ENCODE measurements at places on chromosomes 7 and 10.

GRCh38 chr10:132786884-132787494, 1.0 kb upstream of the NKX6-2 start:
- no peak for DNase-seq

DNA sequence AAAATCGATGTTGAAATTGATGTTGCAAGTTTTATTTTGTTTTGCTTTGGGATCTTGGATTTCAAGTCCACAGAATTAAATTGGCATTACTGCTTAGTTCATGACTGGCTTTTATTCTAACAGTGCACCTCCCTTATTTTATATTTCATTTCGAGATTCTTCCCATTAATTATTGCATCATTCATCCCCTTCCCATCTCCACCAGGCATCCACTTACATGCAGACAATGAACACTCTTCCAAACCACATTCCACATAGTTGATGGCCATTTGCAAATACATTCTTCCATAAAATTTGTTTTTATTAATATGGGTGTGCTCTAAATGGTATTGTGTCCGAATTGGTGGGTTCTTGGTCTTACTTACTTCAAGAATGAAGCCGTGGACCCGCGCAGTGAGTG, 15.6 kb upstream of the SCIN start:
- DNase-seq, result no peak

DNA sequence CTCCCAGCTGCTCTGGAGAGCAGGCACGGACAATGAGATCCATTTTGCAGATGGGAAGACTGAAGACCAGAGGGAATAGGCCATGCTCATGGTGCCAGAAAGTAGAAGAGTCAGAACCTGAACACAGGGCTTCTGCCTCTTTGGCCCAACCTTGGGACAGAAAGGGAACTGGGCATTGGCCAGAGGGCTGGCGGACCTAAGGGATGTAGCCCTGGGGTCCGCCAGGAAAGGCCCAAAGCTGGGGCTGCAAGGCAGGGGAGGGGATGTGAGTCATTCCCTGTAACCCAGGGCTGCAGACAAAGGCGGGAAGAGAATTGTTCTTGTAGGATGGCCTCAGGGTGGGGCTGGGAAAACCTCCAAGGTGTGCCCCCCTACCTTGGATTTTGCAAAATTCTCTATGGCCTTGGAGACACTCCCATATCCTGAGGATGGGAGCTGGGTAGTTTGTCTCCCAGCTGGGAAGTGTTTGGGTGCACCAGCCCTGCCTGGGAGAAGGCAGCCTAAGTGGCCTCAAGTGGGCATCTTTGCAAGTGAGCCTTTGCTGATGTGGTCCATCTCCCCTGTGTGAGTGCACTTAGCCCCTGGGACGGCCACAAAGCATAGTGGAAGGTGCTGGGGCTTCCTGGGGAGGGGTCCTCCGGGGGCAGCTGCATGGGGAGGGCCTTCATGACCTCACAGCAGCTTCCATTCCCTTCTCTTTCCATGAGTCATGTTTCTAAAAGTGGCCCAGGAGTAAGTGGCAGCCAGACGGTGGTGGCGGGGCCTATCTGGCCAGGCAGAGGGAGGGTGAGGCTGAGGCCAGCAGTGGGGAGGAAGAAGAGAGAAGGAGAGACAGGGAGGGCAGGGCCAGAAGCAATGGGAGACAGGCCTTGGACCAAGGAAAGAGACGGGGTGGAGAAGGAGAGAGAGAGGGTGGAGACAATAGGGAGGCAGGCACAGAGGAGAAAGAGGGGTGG, 9.2 kb downstream of the AQP1 start:
- peak; percentile 82 for DNase-seq

- no peak for DNase-seq
Observed at GRCh38 chr7:131803816-131804215, 247.4 kb upstream of the PODXL start.

DNA sequence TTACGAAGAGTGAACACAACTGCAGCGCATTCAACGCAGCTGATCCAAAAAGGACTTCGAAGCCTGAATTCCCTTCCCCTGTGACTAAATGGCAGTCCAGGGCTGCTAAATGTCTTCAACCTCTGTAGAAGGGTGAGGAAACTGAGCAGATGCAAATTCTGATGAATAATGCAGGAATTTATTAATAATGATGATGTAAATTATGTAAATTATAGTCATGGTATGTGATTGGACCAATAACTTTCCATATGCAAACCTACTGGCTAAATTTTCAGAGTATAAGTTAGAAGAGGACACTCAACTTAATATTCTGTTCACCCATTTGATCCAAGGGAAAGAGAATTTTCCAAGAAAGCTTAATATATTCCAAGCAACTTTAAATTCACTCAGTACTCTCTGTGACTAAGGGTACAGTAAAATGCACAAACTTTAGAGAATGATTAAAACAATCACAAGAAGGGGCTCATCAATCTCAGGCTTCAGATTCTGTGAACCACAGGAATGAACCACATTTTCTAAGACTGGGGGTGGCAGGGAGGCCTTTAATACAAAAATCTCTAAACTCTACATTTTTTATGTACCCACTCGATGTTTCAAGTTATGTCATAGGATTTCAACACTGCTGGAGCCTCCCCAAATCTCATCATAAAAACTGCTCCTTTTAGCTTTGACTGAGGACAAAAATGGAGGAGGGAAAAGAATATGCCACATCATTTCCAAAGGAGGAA, 3.5 kb downstream of the FGFR2 start:
- DNase-seq, result no peak

GRCh38 chr10:131314148-131314547, 2.6 kb upstream of the TCERG1L start:
- DNase-seq, result no peak

DNA sequence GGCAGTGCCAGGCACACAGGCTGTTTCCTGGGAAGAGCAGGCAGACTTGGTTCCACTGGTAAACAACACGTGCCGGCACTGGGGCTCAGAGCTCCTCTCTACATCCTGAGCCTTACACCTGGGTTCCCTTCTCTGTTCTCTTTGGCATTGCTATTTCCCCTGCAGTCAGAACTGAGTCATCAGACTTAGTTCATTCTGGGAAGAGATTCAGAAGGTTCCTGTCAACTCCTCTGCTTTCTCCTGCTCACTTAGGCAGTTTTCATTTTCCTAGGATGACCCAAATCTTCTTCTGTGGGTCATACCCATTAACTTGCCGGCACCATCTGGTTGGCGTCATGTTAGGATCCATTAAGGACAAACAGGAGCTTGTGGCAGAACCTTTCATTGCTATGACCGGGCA, 33.4 kb upstream of the LRRC18 start:
- DNase-seq, result no peak

- DNase-seq, result no peak
Observed at GRCh38 chr10:100647928-100648327, 97.5 kb upstream of the PAX2 start.

GRCh38 chr7:50307368-50308032, 3.0 kb downstream of the IKZF1 start:
- peak; percentile 77 for DNase-seq

- DNase-seq, result no peak
Observed at GRCh38 chr10:59078978-59079377, 97.5 kb upstream of the PHYHIPL start.

DNA sequence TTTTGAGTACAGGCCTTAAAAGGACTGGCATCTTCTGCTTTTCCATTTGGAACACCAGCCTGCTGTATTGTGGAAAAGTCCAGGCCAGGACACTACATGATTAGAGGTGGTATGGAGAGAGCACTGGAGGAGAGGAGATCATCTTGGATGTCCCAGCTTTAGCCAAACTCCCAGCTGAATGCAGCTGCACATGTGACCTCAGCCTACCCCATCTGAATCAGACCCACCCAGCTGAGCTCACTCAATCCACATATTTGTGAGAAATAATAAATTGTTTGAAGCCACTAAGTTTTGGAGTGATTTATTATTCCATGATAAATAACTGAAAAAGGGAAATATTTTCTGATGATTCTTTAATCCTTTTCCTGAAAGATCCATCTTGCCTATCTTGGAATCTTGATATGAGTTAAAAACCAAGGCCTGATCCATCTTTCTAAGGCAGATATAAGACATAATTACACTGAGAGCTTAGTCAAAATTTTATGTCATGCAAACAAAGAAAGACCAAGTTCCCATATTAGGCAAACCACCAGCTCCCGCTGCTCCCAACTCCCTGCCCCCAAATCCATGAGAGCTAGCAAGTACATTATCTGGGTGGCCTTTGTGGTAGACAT, 55.1 kb upstream of the TRIL start:
- DNase-seq, result no peak

GRCh38 chr10:22897371-22897770, 30.5 kb upstream of the ARMC3 start:
- no peak for DNase-seq

- no peak for DNase-seq
Observed at GRCh38 chr10:89515031-89515841, 20.2 kb downstream of the SLC16A12 start.

- DNase-seq, result peak; percentile 43
Observed at GRCh38 chr7:137943132-137943551, 58.7 kb downstream of the CREB3L2 start.

- DNase-seq, result no peak
Observed at GRCh38 chr7:79319369-79319768, 134.1 kb downstream of the MAGI2 start.

- DNase-seq, result no peak
Observed at GRCh38 chr7:77386165-77386822, 29.9 kb downstream of the GSAP start.

DNA sequence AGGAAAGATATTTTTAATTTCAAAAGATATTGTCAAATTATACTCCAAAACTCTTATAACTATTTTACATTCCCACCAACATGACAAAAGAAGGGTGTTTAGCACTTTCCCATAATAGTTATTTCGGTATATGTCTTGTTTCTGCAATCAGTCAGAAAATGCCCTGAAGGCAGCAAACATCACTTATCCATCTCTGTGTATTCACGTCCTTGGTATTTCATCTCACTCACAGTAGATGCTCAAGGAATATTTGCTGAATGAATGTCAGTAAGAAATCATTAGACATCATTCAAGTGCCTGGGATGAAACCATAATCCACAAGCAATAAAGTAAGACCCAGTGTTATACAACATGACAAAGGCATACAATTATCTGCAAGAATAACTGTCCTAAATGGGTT, 112.7 kb downstream of the GFRA1 start:
- no peak for DNase-seq

- no peak for DNase-seq
Observed at GRCh38 chr7:22717760-22718159, 9.2 kb upstream of the IL6 start.

- no peak for DNase-seq
Observed at GRCh38 chr10:101625821-101626412, 37.8 kb downstream of the DPCD start.

DNA sequence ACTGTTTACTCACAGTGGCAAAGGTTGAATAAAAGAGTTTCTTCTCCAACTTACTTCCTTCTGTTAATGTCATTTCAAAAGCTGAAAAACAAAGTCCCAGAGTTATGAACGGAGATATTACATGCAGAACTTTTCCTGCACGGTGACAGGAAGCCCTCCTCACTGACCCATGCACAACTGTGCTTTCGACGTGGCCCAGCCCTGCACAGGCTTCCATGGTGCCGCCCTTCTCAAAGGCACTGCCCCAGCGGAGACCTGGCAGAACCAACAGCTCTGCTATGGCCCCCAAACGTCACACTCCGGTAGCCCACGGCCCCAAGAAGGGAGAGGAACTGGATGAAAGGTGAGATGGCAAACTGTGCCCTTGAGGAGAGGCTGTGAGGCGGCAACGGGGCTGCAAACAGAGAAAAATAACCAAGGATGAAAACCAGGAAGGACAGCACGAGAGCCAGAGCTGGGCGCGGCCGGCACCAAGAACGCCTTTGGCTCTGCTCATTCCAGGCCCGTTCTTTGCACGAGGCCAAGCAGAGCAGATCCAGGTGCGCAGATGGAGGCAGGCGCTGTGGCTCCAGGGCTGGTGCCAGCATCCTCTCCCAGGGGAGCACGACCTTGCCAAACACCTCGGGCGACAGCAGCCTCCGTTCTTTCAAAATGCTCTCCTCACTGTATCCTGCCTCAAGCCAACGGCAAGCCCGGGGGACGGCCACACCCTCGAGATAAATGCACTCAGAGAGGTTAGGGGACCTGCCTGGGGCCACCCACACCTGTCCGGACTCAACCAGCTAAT, 7.0 kb upstream of the FUOM start:
- no peak for DNase-seq

- DNase-seq, result no peak
Observed at GRCh38 chr7:34269084-34269483, 363.7 kb downstream of the BMPER start.

- peak; percentile 27 for DNase-seq
Observed at GRCh38 chr7:2063563-2064260, 169.0 kb downstream of the MAD1L1 start.

DNA sequence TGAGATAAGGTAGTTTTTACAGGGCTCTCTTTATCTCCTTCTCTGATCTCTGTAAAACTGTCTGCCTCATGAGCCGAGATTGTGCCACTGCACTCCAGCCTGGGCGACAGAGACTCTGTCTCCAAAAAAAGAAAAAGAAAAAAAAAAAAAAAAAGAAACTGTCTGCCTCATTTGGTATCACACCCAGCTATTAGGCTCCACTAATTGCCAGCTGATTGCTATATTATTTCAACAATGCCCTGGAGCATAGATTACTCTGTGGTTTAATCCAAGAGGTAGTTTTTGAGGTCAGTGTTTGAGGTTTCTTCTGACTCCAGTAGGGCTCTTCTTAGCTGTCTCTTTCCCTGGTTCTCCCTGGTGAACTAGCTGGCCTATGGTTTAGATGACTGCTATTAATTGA, 268.1 kb upstream of the PLPP4 start:
- no peak for DNase-seq

GRCh38 chr7:5797716-5798115, 16.3 kb upstream of the RNF216 start:
- DNase-seq, result peak; percentile 82

- no peak for DNase-seq
Observed at GRCh38 chr10:26446258-26446657, 8.1 kb downstream of the APBB1IP start.

DNA sequence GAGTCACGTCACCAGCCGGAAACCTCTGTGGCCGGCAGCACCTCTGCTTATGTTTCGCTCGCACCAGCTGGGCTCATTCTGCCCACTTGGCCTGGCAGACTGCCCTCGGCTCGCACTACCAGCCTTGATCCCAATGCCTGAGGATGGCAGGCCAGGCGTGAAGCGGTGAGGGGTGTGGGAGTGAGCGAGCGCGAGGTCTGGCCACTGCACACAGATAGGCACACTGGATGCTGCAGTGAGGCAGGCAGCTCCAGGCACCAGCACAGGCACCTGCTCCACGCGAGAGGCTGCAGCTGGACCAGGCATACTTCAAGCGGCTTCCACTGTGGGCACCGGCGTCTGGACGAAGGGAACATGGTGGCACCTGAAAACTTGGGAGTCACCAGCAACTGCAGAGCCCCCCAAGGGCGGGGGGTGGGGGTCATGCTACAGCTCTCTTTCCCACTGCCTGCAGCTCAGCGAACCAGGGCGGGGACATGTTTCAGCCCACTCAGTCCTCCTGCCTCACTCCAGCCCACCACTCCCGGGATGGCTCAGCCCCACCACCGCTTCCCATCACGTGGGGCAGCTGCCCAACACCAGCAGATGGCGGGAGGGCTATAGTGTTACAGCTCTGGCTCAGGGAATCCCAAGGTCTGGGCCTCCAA, 5.4 kb upstream of the DMTF1 start:
- DNase-seq, result no peak

- DNase-seq, result peak; percentile 51
Observed at GRCh38 chr10:125448596-125448995, 234.4 kb downstream of the TEX36 start.
